ENCODE measurements at places on chromosomes 11 and 22.

DNA sequence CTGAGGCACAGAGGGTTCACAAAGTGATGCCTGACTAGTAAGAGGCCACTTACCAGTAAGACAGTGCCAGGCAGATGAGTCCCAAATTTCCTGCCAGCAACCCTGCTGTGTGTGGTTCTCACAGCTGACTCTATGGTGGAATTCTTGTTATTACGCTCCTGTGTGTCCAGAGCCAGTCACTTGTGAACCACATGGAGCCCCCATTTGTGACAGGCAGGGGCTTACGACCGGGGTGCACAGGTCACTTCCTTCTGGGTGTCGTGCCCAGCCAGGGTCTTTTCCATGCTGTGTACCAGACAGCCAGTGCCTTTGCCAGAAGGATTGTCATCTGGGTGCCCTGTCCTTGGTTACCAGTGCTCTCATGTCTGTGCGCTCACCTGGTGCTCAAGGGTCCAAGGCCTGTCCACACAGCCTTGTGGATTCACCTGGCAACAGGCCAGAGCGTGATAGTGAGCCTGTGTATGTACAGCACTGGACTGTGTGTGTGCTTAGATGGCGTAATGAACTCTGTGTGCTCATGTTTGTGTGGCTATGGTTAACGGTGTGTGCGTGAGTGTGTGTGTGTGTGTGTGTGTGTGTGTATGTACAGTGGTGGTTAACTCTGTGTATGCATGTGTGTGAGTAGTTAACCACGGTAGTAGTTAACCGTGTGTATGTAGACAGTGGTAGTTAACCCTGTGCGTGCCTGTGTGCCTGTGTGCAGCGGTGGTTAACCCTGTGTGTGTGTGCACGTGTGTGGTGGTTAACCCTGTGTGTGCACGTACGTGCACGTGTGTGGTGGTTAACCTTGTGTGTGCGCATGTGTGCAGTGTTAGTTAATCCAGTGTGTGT, 18.6 kb downstream of the GRAMD4 start:
- no peak for DNase-seq

DNA sequence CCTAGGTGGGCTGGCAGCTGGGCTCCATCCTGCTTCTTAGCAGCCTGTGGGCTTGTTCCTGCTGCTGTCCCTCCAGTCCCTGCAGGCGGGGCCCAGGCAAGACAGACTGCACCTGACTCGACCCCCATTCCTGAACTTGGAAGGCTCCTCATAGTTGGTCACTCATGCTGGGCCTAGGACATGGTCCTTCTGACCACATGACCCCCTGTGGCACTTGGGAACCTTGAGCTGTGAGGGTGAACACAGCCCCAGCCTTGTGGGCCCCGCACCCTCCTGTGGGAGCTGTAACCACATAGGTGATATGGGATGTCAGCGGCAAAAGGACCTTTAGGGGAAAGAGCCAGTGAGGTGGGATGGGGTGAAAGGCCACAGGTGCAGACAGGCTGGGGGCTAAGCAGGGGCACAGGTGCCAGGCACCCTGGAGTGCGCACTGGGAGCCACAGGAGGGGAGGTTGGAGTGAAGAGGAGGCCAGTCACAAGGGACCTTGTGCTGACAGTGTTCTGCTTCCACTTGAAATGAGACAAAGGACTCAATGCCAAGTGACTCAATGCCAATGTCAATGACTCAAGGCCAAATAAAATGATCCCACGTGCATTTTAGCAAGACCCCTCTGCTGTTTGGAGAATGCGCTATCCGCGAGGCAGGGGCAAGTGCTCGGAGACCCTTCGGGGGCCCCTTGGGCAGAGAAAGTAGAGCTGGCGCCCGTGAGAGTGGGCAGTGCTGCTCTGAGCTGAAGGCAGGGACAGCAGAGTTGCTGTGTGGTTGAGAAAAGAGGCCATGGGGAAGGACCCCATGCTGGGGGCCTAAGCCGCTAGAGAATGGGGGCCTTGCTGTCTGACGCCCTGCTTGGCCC, 90.7 kb downstream of the MORC2 start:
- DNase-seq = no peak

DNA sequence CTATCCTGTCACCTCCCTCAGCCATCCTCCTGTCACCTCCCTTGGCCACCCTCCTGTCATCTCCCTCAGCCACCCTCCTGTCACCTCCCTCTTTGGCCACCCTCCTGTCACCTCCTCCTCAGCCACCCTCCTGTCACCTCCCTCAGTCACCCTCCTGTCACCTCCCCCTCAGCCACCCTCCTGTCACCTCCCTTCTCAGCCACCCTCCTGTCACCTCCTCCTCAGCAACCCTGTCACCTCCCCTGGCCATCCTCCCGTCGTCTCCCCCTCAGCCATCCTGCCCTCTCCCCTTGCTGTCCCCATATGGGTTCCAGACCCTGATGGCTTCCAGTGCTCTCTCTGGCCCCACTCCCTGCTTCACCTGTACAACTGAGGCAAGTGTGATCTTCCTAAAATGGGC, 61.8 kb downstream of the SCUBE1 start:
- DNase-seq = no peak

DNA sequence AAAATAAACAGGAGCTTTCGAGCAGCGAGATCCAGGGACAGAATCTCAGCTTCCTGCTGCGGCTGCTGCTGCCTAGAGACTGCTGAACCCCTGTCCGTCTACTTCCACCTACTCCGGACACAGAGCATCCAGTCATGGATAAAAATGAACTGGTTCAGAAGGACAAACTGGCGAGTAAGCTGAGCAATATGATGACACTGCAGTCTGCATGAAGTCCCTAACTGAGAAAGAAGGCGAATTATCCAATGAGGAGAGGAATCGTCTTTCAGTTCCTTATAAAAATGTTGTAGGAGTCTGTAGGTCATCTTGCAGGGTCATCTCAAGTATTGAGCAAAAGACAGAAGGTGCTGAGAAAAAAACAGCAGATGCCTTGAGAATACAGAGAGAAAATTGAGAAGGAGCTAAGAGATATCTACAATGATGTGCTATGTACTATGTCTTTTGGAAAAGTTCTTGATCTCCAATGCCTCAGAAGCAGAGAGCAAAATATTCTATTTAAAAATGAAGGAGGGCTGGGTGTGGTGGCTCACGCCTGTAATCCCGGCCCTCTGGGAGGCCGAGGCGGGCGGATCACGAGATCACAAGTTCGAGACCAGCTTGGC, 11.1 kb upstream of the MS4A2 start:
- no peak for DNase-seq

DNA sequence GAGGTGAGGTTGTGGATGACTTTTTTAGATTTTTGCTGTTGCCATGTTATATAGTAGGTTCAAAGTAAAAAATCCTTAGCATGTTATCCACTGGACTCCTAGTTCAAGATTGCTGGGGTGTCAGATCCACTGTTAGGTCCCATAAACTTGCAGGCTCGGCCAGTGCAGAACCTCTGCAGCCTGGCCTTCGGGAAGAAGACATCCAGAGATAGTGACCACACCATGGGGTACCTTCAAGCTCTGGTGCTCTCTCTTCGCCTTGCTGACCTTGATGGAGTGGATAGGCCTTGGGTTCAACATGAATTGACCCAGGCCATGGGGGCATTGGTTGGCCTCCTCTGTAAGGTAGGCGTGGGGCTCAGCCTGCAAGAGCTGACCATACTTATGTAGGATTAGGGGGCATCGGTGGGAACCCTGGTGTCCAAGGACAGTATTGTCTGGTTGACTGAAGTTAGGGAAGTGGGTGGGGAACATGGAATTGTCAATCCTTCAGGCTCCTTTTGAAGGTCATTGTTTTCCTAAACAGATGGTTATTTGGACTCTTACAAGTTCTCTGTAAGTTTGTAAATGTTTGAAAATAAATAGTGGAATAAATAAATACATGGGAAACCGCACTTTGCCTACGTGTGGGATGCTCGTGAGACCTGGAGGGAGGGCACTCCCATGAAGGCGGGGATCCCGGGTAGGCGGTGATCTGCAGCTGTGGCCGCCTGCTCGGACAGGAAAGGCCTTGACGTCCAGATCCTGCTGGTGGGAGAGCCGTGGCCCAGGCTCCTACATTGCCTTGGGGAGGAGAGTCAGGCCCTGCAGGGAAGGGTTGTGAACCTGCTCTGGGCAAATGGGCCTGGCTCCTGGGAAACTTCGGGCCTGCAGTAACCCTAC, 37.1 kb downstream of the BCR start:
- no peak for DNase-seq

GRCh38 chr11:2844116-2844842, 41.3 kb downstream of the CDKN1C start:
- DNase-seq = no peak

GRCh38 chr11:130188047-130188446, 28.5 kb downstream of the ST14 start:
- no peak for DNase-seq

- no peak for DNase-seq
Observed at GRCh38 chr11:102320188-102320587, 2.9 kb downstream of the BIRC3 start.

GRCh38 chr11:31477528-31478222, 31.7 kb downstream of the IMMP1L start:
- no peak for DNase-seq

- no peak for DNase-seq
Observed at GRCh38 chr22:50253941-50254340, 2.9 kb upstream of the HDAC10 start.

DNA sequence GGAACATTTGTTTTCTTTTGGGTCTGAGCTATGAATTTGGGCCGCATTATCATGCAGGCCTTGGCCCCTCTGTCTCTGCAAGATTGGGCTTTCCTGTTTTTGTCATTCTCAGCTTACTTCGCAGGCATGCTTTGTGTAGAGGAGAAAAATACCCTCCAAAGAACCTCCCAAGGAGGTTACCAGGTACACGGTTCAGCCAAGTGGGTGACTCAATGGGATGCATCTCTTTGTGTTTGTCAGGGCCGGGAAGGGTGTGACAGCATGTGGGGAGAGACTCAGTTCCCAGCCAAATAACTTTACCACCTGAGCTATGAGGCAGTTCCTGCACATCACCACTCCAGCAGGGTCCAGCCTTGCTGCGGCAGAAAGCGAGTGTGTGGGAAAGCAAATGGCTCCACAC, 47.8 kb upstream of the CLDN5 start:
- DNase-seq = no peak

- DNase-seq = no peak
Observed at GRCh38 chr22:48417225-48418070, 1410.2 kb downstream of the BRD1 start.

DNA sequence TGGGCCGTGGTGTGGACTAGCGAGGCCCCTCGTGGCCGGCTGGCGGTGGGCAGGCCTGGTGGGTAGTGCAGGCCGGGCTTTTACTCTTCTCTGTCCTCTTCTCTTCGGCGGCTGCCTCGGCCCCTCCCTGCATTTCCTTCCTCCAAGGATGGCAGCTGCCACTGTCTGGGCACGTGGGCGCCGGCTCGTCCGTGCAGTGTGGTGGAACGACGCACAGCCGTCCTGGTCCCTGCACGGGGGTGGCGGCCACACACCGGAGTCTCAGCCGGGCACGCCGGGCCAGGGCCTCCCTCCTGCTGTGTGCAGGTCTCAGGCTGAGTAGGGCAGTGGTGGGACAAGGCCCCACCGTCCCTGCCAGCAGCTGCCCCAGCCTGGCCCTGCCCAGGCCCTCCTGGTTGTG, 37.7 kb downstream of the MOB2 start:
- DNase-seq = no peak

- no peak for DNase-seq
Observed at GRCh38 chr11:134118006-134118405, 49.1 kb downstream of the JAM3 start.

GRCh38 chr11:118606157-118606843, 1.1 kb upstream of the PHLDB1 start:
- no peak for DNase-seq

DNA sequence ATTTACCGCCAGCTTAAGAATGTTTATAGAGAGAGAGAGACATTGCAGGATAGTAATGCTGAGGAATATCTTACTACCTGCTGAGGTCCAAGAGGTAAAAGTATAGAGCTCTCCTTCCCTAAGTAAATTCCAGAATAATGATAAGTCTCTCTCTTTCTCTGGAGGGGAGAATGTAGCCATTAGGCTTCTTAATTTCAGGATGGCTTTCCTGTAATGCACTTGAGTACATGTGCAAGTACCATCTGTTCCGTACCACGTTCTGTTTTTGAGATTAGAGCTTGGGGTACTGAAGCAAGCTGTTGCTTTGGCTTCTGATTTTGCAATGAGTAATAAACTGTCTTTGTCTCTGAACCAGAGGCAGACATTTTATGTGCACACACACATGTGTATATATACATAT, 1314.0 kb downstream of the JRKL start:
- no peak for DNase-seq

- no peak for DNase-seq
Observed at GRCh38 chr11:118638726-118639125, 31.3 kb downstream of the PHLDB1 start.

DNA sequence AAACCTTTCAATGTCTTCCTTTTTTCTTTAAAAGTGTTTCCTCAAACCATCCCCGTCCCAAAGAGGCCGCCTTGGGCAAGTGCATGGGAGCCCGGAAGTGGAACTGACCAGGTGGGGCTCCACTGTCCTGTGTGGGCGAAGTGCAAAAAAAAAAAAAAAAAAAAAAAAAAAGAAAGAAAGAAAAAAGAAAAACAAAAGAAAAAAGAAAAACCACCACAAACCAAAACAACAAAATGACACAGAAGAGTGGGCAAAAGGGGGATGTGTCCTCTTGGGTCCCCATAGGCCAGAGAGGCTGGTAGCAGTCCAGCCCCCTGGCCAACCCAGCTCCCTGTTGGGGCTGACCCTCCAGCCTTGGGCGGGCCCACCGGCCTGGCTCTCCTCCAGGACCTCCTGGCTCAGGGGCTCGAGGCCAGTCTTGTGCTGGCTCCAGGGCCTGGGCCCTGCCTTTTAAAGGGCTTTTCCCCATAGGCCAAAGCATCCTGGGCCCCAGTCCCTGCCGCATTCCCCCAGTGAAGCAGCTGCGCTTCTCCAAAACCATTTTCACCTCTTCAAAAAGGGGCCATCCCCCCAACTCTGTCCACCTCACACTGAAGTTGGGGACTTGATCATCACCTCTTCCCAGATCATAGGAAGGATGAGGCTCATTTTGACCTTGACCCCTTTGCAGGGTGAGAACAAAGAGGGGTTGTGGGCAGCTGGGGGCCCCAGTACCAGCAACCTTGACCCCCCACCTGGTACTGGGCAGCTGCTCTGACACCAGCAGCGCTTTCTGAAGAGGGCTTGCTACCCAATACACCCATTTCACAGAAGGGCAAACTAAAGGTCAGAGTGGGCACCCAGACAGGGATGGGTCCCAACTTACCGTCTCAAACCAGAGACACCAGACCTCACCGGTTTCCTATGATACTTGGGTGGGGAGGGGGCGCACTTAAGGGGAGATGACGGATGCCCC, 9.4 kb downstream of the CBX6 start:
- no peak for DNase-seq

DNA sequence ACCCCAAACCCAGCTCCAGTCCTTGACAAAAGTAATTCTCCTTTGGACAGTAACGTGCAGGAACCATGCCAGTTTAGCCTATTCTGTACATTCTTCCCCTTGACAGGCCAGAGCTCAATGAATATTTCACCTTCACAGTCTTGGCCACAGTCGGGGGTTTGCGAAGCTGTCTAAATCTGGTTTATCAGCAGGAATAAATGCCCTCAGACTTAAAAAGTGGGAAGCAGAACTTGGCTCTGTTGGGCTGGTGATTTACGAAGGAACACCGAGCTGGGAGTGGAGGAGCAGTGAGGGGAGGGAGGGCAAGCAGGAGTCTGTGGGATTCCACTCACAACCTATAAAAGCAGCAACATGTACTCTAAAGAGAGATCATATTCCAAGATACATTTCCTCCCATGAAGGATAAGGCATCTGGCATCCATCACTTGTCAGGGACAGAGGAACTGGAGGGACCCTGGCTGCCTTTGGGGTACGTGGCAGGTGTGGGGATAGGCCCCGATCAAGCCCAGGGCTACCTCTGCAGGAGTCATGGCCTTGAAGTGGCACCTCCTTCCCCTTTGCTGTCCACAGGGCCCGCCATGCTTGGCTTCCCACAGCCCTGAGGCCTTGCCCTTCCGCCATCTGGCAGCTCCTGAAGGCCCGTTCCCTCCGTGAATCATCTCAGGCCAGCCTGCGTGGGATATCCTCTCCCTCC, 154.3 kb downstream of the ADAMTS15 start:
- DNase-seq = no peak

All from HEK293T (cell line).